ENCODE measurements at places on chromosomes 13 and 19.

DNA sequence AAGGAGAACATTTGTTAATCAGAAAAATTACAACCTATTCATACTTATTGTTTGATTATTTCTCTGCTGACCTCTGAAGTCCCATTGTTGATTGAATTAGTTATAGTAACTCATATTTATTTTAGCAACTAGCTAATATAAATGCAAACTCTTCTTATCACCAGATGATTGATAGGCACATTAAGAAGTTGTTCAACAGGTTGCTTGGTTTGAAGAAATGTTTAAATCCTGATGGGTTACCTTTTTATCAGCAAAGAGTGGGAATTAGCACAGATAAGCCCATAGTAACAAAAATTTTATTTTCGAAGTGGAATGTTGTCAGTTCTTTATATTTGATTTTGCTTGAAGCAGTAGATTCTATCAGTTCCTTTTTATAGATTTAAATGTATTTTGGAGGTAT is 44.4 kb downstream of the KLF5 start:
- DNase-seq, result no peak

- peak; percentile 33 for DNase-seq
These were observed 1.5 kb upstream of the FTL start for GRCh38 chr19:48963371-48964204.

DNA sequence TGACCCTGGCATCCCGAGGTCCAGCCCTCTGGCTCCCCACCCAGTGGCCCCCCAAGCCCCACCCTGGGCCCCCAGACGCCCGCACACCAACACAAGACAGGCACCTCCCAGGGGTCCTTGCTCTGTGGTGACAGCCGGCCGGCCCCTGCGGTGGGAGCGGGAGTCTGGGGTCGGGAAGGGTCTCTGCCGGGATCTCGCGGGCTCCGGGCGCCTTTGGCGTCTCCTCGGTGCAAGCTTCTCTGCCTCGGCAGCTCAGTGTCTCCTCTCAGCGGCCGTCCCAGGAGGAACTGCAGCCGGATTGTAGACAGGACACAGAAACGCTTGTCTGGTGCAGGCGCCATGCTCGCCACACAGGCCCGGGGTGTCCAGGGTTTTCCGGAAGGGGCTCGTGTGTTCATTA is 43.7 kb downstream of the TMEM255B start:
- DNase-seq, result no peak

DNA sequence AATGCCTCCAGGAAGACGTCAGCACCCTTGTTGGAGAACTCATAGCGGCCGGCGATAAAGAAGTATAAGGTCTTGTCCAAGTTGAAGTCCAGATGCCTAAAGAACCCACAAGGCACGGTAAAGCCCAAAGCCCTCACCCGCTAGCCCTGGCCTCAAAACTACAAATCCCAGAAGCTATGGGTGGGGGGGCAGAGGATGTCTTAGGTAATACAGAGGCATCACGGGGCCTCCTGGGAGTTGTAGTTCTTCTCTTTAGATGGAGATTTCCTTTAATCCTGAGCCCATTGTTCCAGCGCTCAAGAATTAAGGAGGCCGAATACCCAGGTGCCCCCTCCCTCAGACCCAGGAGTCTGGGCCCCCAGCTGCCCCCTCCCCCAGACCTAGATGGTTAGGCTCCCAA is 10.8 kb downstream of the GYS1 start:
- DNase-seq, result no peak

- DNase-seq, result no peak
These were observed 40.5 kb downstream of the GATAD2A start for GRCh38 chr19:19445911-19446361.

DNA sequence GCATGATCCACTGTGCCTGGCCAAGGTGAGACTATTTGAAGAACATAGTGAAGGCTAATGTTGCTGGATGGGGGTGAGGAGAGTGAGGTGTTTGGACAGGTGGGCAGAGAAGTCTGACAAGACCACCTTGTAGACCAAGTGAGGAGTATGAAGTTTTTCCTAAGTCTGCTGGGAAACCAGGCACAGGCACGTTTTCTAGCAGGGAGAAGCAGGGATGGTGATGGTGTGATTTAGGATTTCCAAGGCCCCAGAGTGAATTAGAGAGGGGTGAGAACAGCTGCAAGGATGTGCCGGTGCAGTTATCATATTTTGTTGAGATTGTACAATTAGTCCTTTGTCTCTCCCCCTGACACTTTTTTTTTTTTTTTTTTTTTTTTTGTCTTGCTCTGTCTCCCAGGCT is 5.6 kb upstream of the PKN1 start:
- DNase-seq, result no peak

DNA sequence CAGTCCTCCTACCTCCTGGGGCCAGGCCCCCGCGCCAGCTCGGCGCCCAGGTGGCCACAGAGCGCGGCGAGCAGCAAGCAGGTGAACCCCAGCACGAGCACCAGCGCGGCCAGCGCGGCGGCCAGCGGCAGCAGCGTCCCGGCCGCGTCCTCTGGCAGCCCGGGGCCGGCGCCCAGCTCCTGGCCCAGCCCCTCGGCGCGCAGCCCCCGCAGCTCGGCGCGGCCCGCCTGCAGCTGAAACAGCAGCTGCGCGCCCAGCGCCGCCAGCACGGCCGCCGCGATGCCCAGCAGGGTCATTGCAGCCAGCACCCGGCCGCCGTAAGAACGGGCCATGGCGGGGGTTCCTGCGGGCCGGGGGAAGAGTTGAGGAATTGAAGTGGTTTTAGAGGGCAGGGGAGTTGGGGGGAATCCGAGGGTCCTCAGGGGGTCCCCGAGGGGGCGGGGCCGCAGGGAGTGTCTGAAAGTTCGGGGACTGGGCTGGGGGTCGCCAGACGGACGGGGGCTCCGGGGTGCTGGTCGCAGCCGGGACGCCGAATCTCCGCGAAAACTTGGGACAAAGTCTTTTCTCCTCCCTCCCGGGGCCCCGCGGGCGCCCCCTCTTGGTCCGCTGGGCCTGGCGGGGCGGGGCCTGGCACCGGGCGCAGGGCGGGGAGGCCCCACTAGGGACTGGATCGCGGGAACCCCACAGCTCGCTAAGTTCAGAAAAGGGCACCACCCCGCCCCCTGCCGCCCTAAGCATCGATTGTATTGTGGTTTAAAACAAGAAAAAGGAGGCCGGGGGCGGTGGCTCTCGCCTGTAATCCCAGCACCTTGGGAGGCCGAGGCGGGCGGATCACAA is at the start of gene TMEM221:
TSS of gene TMEM221 (minus strand) at position 538 of the 837 bp plus-strand sequence. CDS start at position 332, 206 bp downstream.
- DNase-seq, result peak; percentile 39

DNA sequence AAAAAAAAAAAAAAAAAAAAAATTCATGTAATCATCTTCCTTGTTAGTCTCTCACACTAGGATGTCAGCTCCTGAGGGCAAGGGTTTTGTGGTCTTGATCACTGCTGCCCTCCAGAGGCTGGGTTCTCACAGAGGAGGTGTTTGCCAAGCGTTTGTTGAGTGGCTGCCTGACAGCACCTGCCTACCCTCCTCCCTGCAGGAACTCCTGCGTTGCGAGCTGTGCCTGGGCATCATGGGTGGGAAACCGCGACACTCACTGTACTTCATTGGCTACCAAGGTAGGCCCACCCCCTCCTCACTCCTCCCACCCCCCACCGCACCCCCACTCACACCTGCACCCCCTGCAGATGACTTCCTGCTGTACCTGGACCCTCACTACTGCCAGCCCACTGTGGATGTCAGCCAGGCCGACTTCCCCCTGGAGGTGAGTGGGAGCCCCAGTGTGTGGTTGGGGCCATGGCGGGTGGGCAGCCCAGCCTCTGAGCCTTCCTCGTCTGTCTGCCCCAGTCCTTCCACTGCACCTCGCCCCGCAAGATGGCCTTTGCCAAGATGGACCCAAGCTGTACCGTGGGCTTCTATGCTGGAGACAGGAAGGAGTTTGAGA is 8.1 kb downstream of the ATG4D start:
- DNase-seq, result no peak

GRCh38 chr19:18306888-18307260 is 16.0 kb downstream of the LSM4 start:
- peak; percentile 27 for DNase-seq

DNA sequence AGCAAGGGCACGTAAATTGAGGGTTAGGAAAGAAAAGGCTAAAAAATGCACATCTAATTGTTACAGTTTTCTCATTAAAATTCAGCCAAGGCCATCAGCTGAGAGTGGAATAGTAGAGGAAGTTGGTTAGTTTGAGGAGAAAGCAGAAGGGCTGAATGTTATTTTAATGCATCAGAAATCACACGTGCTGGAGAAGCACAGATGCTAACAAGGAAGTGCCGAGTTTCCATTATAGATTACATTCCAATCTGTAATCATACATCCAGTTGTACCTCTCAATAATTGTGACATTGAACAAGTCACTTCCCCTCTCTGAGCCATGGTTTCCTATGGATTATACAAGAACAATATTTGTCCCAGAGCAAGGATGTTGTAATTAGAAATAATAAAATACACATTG is 25.1 kb downstream of the FPR3 start:
- DNase-seq, result no peak

GRCh38 chr19:34416021-34416545 is 11.9 kb downstream of the PDCD2L start:
- DNase-seq, result no peak

DNA sequence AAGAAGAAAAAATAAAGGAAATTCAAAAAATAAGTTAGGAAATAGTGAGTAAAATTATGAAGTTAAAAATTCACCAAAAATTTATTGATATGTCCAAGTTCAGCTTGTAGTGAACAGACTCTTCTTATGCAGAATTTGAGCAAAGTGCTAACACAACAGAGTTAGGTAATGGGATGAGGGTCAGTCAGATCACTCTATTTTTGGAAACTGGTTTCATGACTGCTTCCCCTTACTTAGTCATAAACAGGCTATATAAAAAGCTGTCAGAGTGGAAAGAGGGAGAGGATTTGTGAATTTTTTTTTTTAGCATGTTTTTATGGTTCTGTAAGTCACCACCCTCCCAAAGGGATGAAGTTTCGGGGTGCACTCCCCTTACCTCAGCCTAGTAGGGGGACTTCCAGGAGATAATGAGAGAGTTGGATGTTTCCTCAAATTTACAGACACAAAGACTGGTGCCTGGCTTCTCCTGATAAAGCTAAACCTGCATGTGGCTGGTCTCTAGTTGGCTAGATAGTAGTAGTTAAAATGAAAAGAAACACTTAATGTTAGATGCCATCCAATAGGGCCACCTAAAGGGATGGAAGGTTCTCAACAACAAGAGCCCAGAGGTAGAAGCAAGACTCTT is 4.5 kb downstream of the CPB2 start:
- DNase-seq, result no peak

DNA sequence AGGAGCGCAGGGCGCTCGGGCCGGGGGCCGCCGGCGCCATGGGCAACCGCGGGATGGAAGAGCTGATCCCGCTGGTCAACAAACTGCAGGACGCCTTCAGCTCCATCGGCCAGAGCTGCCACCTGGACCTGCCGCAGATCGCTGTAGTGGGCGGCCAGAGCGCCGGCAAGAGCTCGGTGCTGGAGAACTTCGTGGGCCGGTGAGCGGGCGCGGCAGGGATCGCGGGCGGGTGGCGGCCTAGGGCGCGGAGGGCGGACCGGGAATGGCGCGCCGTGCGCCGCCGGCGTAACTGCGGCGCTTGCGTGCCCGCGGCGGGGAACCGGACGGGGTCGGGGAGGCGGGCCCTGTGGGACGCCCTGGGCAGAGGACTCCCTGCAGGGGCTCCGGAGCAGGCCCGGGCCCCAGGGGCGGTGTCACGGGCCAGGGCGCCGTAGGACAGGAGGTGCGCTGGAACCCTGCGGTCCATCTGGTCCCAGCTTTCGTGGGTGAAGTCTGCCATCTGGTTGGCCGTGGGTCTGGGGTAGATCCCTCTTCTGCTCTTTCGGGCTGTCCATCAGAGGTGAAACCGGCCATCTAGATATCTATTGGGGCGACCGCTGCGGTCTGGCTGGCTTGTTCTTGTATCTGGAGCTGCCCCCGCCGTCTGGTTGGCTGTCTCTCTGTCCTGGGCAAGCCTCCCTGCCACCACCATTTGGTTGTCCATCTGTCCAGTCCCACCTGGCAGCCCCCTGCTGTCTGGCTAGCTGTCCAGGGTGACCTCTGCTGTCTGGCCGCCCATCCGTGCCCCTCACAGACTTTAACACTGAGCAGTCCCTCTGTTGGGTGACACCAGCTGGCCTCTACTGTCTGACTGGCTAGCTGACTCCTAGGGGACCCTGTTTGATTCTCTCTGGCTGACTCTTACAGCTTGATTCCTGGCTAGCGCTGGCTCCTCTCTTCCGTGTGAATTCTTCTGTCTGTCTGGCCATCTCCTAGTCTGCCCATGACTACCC is 622 bp downstream of the DNM2 start:
- peak; percentile 47 for DNase-seq

DNA sequence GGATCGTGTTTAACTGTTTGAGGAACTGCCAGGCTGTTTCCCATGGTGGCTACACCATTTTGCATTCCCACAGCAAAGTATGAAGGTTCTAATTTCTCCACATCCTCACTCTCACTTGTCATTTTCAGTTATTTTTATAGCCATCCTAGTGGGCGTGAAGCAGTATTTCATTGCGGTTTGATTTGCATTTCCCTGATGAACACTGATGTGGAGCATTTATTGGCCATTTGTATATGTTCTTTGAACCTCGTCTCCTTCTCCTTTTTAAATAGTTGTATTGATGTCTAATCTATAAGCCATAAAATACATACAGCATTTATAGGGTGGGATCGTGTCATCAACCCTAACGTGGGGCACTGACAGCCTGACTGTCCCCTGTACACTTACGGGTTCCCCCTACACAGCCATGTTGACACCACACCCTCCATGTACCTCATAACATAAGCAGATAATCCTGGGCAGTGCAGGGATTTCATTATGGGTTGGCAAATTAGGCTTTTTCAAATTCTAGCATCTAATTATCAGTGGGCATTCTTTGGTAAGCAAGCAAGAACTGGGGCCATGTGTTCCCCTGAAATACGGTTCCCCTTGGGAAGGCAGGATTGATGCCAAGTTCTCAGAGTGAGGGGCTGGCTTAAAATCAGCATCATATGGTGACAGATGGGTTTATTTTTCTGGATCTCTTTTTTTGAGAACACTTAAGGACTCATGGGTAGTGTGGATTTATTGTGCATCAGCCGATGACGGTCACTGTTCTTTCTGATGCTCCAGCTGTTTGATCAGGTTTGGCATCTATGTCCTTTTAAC is 11.6 kb upstream of the ZBTB45 start:
- no peak for DNase-seq

DNA sequence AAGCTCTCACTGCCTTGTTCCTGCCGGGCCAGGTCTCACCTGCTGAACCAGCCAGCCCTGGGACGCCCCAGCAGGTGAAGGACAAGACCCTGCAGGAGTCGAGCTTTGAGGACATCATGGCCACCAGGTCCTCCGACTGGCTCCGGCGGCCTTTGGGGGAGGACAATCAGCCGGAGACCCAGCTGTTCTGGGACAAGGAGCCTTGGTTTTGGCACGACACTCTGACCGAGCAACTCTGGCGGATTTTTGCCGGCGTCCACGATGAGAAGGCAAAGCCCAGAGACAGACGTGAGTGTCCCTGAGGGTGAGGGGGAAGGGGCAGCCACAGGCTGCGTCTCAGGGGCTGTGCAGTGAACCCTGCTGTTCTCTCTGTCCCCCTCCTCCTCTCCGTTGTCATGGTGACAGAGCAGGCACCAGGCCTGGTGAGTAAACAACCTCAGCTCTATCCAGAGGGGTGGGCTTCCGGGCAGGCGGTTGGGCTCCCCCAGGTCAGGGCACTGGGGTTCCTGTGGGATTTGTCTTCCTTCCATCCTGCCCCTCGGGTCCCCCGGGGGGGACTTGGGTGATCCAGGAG is 9.7 kb downstream of the TLE6 start:
- DNase-seq, result no peak

- DNase-seq, result no peak
These were observed 135.3 kb upstream of the MCF2L start for GRCh38 chr13:112833551-112834257.

All from activated effector memory CD4-positive, alpha-beta T cell treated with Interleukin-2 at 50 U/mL for 16 hours (primary cell).